ENCODE measurements at places on chromosomes 4 and X.

GRCh38 chr4:85737254-85737653 is 262.3 kb downstream of the ARHGAP24 start:
- DNase-seq: no peak

DNA sequence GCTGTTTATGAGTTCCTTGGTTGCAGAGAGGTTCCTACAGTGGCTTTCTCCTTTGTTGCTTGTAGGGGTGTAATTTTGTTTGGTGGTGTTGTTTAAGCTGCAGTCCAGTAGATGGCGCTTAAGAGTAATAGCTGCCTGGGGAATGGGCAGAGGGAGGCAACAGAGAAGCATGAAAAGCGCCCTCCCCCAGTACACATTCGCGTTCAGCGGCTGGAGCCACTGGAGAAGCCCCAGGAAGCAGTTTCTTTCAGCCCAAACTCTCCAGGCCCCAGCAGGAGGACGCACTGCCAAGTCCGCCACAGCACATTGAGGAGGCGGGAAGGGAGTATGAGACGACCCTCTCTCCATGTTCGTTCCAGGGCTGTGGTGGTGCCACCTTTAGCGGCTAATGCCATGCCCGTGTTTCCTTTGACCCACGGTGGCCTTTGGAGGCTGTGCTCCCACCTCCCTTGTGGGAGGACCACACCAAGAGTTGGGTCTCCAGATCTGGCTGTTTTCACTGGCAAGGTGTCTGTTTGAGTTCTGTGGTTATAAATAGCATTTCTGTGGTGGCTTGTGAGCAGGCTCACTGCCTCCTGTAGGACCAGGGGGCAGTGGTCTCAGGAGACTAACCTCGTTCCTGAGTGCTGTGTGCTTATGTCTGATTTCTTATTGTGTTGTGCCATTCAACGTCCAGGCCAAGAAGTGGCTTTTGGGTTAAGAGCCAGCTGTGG is 252.3 kb downstream of the ARHGAP10 start:
- DNase-seq: no peak

DNA sequence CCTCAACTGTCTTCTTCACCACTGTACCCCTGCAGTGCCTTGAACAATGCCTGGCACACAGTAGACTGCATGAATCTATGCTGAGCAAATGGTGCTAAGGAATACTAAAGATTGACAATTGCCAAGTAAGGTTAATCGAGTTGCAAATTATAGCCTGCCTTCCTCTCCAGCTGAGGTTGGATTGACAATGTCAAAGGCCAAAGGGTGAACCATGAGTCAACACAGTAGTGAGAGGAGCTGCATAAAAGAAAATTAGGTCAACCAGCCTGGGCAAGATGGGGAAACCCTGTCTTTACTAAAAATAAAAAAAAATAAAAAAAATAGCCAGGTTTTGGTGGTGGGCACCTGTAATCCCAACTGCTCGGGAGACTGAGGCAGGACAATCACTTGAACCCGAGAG is 97.1 kb upstream of the BMPR1B start:
- DNase-seq: no peak

DNA sequence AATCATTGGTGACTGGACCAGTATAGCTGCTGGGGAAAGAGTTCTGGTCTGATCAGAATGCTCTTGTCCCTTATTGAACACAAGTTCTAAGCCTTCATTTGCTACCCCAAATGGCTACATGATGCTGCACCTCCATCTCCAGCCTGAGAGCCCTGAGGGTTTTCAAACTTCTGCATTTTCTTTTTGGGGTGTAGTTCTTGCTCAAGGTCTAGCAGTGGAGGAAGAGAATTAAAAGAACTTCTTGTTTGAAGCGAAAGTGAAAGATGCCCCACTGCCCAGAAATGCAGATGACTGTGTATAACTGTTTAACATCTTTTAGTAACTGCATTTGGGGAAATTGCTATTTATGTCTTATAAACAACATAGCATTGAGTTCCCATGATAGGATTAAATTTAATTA is 38.5 kb downstream of the LAMTOR3 start:
- DNase-seq: no peak

GRCh38 chr4:94722748-94723147 is 35.0 kb upstream of the BMPR1B start:
- no peak for DNase-seq

DNA sequence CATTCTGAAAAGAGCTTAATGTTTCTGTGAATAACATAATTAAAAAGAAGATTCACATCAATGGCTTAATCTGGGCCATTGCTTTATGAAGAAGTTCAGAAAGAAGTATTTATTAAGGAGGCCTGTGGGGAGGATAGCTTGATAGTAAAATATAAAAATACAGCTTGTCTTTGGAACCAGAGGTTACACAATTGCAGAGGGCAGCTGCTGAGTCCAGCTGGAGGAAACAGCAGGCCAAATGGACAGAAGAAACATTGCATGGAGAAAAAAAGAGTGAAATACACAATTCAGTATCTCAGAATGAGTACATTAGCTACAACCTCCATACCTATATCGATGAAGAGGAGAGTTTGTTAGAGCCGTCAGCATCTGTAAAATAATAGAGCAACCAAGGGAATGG is 148.0 kb upstream of the NPY2R start:
- no peak for DNase-seq

- DNase-seq: peak; percentile 83
Observed at GRCh38 chr4:159946983-159947615, 844.2 kb downstream of the RAPGEF2 start.

- DNase-seq: no peak
Observed at GRCh38 chr4:143185253-143186107, 763 bp downstream of the USP38 start.

GRCh38 chrX:30943984-30944383 is 54.9 kb upstream of the TAB3 start:
- DNase-seq: no peak

- no peak for DNase-seq
Observed at GRCh38 chrX:94758130-94758529, 1084.1 kb downstream of the FAM133A start.

DNA sequence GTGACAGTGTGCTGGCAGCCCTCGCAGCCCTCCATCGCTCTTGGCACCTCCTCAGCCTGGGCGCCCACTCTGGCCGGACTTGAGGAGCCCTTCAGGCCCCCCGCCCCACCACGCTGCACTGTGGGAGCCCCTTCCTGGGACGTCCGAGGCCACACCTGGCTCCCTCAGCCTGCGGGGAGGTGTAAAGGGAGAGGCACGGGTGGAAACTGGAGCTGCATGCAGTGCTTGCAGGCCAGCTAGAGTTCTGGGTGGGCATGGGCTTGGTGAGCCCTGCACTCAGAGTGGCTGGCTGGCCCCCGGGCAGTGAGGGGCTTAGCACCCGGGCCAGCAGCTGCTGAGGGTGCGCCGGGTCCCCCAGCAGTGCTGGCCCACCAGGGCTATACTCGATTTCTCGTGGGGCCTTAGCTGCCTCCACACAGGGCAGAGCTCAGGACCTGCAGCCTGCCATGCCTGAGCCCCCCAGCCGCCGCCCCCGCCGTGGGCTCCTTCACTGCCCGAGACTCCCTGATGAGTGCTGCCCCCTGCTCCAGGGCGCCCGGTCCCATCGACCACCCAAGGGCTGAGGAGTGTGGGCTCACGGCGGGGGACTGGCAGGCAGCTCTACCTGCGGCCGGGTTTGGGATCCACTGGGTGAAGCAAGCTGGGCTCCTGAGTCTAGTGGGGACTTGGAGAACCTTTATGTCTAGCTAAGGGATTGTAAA is 1672.7 kb upstream of the PCDH7 start:
- no peak for DNase-seq

DNA sequence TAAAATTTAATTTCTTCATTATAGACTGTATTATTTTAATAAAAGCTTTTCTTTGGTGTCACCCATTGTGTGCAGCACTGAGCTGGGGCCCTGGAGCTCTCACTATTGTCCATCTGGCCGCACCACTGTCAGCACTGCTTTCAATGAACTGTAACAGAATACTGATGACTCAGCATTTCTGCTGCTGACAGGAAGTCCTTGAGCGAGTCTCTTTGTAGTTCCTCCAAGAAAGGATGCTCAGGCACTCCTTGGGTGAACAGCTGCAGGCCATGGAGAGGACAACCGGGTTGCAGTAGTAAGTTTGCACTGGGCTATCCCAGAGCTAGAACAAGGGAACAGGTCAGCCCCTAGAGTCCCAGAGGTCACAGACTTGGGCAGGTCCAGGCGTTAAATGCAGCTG is 81.6 kb downstream of the SORBS2 start:
- no peak for DNase-seq

DNA sequence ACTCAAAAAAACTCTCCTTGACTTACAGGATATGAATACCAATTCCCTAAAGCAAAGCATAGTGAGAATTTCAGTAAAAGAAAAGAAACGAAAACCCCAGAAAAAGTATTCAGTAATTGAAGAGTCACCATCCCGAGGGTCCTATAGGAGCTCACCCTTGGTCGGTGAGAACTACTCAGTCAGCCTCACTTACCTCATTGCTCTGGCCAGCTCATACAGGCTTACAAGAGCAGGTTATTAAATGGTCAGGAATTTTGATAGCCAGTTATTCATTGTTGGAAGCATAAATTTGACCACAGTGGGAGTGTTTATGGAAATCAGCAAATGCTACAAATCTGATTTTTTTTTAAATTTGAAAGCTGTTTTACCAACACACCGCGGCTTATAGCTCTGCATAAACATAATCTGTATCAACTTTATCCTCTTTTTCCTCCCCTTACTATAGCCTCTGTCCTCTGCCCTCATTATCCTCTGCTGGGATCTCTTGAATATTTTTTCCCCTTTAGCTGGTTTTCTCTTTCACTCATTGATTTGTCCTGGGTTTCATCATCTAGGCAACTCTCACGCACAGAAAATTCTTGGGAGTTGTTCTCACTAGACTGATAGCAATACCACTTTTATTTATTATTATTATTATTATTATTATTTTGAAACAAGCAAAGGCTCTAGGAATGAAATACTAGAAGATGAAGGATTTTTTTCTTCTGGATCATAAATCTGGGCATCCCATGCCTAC is 11.0 kb upstream of the CXCL2 start:
- DNase-seq: no peak

GRCh38 chr4:118586357-118586790 is 98.8 kb upstream of the METTL14 start:
- no peak for DNase-seq

- no peak for DNase-seq
Observed at GRCh38 chr4:73619346-73619745, 890 bp downstream of the RASSF6 start.

DNA sequence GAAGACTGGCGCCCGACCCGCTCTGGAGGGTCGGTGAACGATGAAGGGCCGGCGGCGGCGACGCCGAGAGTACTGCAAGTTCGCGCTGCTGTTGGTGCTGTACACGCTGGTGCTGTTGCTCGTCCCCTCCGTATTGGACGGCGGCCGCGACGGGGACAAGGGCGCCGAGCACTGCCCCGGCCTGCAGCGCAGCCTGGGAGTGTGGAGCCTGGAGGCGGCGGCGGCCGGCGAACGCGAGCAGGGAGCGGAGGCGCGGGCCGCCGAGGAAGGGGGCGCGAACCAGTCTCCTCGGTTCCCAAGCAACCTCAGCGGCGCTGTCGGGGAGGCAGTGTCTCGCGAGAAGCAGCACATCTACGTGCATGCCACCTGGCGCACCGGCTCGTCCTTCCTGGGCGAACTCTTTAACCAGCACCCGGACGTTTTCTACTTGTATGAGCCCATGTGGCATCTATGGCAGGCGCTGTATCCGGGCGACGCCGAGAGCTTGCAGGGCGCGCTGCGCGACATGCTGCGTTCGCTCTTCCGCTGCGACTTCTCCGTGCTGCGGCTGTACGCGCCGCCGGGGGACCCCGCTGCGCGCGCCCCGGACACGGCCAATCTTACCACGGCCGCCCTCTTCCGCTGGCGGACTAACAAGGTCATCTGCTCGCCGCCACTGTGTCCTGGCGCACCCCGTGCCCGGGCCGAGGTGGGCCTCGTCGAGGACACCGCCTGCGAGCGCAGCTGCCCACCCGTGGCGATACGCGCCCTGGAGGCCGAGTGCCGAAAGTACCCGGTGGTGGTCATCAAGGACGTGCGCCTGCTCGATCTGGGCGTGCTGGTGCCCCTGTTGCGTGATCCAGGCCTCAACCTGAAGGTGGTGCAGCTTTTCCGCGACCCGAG is 568 bp downstream of the CHST7 start:
- DNase-seq: no peak

DNA sequence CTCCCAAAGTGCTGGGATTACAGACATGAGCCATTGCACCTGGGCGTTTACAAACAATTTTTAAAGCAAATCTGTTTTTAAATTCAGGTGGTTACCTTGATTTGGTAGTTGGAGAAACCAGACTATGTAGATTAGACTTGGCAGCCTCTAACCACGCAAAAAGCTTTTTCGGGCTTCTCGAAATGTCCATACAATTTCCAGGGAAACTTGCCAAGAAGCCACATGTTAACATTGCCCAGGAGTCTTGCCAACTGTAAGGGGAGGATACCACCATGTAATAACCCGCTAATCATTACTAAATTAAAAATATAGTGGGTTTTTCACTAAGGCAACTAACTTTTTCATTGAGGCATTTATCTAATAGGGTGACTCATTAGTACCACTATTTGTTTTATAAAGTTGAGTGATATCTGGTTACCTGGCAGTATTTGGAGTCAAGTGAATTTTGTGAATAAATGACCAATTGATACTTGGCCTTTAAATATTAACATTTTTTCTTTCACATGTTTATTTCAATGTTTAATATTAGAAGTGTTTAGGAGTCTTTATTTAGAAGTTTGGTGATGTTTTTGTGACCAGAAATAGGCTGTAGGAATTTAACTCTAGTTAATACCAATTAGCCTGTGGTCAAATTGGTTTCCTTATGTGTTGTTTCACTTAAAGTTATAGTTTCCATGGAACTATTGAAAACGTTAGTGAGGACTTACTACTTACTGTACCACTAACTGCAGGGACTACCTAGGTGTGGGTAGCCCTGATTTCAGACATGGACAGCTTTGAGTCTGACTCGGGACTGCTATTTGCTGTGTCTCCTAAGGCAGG is 61.3 kb downstream of the CLDN34 start:
- DNase-seq: no peak

DNA sequence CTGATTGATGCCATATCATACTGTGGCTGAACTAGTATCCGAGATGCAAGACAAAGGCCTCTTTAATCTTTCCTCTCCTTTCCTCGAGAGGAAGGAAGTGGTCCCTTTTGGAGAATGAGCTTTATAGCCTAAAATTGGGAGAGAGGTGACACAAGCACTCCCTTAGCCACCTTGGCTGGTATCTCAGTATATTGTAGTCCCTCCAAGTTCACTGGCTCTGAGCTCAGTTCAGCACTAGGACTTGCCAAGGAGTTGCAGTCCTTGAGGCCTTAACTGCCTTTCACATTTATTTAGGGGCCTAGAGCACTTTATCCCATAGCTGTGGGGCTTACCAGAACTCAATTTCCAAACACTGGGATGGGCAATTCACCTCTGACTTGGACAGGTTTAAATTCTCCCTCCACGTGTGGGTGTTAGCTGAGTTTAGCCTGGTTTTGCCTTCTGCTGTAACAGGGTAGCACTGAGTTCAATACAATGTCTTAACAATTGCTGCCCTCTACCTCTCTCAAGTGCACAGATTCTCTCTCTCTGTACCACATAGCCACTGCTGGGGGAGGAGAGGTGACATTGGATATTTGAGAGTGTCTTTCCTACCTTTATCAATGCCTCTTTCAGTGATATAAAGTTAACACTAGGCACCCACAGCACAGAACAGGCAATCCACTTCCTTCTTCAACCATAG is 216.4 kb downstream of the TECRL start:
- no peak for DNase-seq

Data from SK-N-MC (cell line).